GM20000 (cell line): ENCODE measurements at places on chromosomes 11 and 22.
A peak's percentile ranks its signal among the peaks of the same experiment; 100 is the strongest.

DNA sequence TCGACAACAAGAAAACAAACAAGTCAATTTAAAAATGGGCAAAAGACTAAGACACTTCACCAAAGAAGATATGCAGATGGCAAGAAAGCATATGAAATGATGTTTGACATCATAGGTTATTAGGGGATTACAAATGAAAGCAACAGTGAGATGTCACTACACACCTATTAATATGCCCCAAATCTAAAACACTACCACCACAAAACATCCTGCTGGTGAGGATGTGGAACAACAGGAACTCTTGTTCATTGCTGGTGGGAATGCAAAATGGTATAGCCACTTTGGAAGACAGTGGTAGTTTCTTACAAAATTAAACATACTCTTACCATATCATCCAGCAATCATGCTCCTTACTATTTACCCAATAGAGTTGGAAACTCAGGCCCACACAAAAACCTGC is 29.0 kb downstream of the PRRG4 start:
- no peak for DNase-seq

GRCh38 chr11:17542249-17542648 is 2.0 kb downstream of the USH1C start:
- DNase-seq: no peak

GRCh38 chr22:42399315-42400271 is 32.6 kb downstream of the NFAM1 start:
- no peak for DNase-seq

GRCh38 chr11:134252346-134253187 is 585 bp downstream of the THYN1 start:
- DNase-seq: peak; percentile 40

GRCh38 chr11:108392353-108392752 is 75.0 kb downstream of the C11orf65 start:
- no peak for DNase-seq
